Fibroblast of skin of left quadriceps (primary cell): ENCODE measurements at places on chromosomes 5 and 9.

DNA sequence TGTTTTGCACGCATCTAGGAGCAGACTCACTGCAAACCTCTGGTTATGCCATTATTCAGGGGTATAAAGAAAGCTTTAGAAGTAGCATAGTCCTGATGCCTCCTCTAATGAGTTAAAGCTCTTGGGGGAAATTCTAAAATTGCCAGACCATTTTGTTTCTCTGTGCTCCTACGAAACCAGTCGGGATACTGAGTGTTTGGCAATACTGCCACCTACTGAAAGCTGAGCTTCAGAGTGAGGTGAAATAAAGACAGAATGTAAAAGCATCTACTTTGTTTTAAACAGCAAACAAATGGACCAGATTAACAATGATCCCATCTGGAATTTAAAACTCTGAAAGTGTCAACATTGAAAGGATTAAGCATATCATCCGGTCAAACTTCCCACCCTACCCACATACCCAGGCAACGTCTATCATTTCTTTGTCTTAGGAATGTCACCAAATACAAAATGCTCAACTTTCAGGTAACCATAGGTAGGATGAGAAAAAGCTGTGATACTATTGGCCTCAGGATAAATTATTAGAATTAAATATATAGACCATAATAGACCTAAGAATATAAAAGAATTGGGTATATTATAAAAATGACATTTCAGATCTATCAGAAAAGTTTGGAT, 77.8 kb upstream of the SHISAL2B start:
- DNase-seq, result peak; percentile 18

DNA sequence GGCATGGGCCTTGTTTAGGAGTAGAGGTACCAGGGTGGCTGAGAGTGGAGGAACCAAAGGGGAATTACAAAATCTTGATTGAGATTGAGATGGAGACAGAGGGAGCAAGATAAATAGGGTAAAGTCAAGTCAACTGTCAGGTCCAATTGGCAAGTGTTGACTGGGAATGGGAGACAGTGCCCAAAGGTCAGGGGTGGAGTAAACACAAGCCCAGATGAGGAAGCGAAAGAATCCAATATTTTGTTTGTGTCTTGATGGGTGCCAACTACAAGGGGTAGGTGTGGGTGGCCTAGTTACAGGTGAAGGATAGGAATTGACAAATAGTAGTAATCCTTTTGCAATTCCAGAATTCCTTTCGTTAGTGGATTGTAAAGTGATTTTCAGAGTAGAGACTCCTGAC, 75.1 kb upstream of the AGXT2 start:
- DNase-seq, result no peak

- DNase-seq, result no peak
These were observed 38.8 kb downstream of the RASGEF1C start for GRCh38 chr5:180170106-180170809.

DNA sequence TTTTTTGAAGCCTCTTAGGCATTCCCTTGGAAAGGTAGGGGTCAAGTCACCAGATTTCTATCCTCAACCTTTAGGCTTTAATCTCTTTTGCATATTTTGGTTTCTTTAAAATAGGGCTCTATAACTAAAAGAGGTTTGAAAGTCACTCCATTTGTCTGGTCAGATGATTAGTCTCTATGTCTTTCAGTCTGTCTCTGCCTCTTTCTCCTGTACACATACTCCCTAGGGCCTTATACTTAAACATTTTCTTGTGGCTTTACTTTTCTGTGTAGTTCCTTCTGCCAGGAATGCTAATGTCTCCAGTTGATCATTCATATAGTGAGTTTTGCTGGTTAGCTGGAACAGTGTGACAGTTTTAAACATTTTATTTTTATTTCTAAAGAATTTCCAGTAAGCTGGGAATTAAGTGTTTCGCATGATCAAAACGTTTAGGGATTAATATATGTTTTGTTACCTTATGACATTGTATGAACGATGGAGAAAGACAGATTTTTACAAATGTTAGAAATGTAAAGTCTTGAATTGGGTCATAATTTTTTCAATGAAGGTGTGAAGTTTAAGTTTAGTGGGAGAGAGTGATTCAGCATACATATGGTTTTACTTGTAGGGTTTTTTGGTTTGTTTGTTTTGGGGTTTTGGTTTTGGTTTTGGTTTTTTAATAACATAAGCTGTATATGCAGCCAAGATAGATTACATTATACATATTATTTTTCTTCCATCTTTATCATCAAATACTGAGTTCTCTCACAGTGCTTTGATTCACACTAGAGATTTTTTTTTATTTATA, 90.6 kb downstream of the ZCCHC7 start:
- DNase-seq, result no peak

- DNase-seq, result no peak
These were observed 237.2 kb upstream of the IL12B start for GRCh38 chr5:159567461-159567860.

- DNase-seq, result no peak
These were observed 10.0 kb upstream of the RETREG1 start for GRCh38 chr5:16626696-16627264.

DNA sequence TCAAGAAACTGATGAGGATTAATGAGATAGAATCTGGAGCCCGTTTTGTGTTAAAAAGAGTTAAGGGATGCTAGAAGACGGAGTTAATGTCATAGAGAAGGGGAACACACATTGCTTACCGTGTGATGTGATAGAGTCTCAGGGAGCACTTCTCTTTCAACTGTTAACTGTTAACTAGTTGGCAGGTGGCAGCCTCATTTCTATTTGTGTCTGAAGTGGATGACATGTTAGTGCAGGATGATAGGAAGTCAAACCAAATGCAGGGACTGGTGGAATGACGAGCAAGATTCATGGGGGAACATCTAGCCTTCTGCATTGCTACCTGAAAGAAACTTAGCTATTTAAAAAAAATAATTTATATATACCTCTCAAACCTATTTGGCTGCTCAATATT, 222.7 kb downstream of the MAST4 start:
- no peak for DNase-seq
